ENCODE measurements at places on chromosomes 13 and 19.

GRCh38 chr19:42313096-42313839, at the start of gene TMEM145:
Gene TMEM145 (plus strand): TSS chr19:42313309. CDS start chr19:42313377, 68 bp downstream.
- DNase-seq: peak; percentile 30

DNA sequence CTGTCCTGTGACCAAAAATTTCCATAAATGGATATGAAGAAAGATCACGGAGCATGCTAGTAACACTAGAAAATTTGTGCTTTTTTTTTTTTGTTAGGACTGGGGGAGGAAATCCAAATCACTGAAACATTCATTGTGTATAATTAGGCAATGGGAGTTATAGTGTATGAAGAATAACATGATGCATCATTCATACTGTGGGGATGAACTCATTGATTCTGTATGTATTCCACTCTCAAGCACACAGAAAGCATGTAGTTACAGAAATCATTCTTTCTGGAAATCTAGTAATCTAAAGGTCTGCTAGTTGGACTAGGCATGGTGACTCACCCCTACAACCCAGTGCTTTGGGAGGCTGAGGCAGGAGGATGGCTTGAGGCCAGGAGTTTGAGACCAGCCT, 749.7 kb downstream of the DIAPH3 start:
- DNase-seq: peak; percentile 41

DNA sequence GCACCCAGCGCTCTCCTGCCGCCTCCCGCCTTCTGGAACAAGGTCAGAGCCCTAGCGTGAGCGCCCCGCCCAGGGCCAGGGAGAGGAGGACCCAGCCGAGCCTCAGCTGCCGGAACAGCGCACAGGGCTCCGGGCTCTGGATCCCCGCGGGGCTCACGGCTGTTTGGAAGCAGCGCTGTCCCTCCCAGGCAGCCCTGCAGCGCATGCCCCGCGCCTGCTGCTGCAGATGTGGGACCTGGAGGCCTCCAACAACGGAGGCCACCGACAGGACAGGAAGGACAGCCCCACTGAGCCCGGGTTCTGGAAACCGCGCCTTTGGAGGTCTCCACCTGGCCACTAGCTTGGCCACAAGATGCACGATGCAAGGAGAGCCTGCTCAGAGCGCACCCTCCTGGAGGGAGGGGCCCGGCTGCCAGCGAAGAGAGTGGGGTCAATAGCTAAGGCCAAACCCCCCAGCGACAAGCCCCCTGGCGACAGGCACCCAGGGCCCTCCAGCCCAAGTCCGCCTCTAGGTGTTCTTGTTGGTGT, 12.6 kb downstream of the ZSCAN18 start:
- no peak for DNase-seq

DNA sequence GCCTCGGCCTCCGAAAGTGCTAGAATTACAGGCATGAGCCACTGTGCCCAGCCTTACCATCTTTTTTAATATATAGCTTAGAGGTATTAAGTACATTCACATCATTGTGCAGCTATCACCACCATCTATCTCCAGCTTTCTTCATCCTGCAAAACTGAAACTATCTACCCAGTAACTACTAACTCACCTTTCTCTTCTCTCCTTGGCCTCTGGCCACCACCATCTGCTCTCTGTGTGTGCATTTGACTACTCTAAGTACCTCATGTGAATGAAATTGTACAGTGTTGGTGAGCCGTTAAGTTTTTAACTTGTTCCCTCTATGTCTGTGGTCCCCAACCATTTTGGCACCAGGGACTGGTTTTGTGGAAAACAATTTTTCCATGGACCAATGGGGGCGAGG, 56.1 kb downstream of the CDK8 start:
- no peak for DNase-seq

- DNase-seq: peak; percentile 56
Measured at GRCh38 chr19:18915639-18916038, 3.5 kb downstream of the COPE start.

DNA sequence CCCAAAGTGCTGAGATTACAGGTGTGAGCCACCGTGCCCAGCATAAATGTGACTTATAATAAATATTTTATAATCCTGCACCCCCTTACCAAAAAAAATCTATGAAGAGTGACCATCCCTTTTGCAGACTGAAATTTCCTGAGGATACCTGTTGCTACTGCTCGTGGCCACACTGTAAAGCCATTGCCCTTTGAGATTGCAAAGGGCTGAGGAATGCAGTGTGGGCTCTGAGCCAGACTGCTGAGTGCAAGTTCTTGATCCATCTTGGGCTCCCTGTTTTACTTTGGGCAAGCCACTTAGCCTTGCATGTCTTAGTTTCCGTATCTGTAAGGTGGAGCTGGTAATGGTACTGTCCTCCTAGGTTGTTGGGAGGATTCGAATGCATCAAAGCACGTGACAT, 23.4 kb downstream of the SIPA1L3 start:
- DNase-seq: peak; percentile 26

GRCh38 chr13:100156788-100157187, 67.9 kb downstream of the PCCA start:
- DNase-seq: peak; percentile 28

- no peak for DNase-seq
Measured at GRCh38 chr13:73288596-73288995, 229.8 kb downstream of the KLF5 start.

DNA sequence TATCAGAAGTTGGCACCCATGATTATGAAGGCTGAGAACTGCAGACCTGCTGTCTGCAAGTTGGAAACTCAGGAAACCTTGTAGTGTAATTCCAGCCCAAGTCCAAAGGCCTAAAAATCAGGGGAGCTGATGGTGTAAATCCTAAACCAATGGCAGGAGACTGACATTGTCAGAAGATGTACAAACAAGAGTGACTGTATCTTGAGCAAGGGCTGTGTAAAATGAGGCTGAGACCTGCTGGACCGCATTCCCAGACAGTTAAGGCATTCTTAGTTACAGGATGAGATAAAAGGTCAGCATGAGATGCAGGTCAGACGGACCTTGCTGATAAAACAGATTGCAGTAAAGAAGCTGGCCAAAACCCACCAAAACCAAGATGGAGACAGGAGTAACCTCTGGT, 147.7 kb downstream of the COG6 start:
- DNase-seq: no peak

DNA sequence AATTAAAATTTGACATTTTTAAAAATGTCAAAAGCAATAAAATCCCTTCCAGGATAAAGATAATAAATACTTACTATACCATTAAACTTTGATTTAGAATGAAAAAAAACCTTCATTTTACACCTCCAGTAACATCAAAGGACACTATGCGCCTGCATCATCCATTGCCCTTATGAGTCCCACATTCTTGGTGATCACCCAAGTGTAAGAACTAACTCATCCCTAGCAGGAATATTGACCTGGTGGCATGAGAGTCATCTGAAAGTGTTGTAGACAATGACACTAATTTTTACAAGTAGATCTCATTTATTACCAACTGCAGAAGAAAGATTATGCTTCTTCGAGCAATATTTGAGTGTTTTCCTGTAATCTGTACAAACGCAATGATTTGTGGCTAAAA, 1128.9 kb downstream of the EFNB2 start:
- no peak for DNase-seq

GRCh38 chr19:50204811-50205675, 1.6 kb downstream of the MYH14 start:
- DNase-seq: no peak

DNA sequence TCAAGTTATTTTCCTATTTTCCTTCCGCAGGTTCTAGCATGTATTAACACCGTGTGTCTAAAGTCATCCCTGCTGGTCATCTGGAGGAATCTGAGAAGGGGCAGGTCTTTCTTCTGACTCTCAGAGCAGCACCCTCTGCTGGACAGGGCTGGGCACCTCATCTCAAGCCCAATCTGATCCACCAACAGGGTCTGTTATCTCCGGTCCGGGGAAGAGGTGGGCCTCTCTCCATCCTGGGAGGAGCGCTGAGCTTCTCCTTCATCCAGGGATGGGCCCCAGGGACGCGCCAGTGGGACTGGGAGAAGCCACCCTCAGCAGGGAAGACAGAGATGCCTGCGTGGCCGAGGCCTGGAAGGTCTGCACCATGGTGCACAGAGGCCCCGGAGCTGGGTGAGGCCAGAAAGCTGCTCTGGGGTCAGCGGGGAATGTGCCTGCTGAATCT, 26.0 kb upstream of the ZNF331 start:
- peak; percentile 78 for DNase-seq

DNA sequence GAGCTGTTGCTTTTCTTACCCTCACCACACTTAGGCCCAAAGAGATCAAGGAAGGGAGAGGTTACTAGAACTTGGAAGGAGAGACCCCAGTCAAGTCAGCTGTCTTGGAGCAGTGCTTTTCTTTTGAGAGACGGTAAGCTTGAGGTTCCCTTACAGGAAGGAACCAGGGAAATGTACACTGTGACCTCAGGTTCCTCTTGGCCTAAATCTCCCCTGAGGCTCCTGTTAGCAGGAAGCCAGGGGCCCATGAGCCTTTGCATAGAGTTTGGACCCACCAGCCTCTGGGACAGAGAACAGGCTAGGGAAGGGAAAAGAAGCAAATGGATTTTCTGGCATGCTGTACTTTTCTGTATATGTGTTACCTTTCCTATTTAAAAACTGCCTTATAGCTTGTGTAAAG, 5.9 kb upstream of the GPR18 start:
- DNase-seq: no peak

GRCh38 chr19:15285896-15286591, 46.3 kb downstream of the BRD4 start:
- no peak for DNase-seq

DNA sequence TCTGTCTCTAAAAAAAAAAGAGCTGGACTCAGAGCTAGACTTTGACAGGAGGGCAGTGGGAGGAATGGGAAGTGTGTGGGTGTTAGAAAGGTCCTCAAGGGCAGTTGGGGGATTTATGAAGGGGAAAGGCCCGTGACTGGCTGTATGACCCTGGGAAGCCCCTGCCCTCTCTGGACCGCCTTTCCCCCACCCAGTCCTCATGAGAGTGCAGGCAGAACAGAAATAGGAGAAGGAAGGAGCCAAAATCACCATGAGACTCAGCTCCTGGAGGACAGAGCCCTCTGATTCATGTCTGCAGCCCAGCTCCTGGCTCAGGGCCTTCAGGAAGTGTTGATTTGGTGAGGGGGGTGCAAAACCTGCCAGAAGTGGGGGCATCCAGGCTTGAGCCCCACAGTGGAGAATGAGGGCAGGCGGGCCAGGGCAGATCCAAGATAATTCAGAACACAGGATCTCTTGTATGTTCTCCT, 8.7 kb upstream of the SMG9 start:
- DNase-seq: peak; percentile 43
